ENCODE measurements at places on chromosomes 2 and 18. TPM values are rescaled to one million over a fixed set of nuclear protein-coding genes. Genes with fewer than 3 reads are reported as not detected.

GRCh38 chr2:150911766-150912280, 349.8 kb downstream of the RBM43 start:
- peak; percentile 66 for DNase-seq

DNA sequence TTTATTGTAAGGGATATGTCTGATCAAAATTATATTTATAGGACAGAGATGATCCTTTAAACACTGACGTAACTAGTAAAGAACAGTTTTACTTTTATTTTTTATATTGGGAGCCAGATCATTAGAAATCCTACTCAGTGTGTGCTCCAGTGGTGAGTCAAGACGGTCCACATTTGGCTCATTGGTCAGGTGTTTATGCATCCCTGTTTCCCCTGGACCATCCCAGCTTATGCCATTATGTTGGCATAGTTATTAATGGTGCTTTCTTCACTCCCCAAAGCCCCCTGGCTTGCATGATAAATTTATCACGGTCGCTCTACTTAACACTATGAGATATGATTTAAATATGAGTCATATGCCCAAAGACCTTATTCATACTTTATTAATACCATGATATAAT, 293.4 kb downstream of the XIRP2 start:
- DNase-seq = no peak

Gene MAPRE2
- total RNA-seq = 23.3 TPM

Gene SPR
- 3.9 TPM for total RNA-seq

GRCh38 chr2:96138179-96139145, at the start of gene ASTL:
ASTL (minus strand) TSS chr2:96138502; CDS start chr2:96138436, 66 bp downstream.
- no peak for DNase-seq

DNA sequence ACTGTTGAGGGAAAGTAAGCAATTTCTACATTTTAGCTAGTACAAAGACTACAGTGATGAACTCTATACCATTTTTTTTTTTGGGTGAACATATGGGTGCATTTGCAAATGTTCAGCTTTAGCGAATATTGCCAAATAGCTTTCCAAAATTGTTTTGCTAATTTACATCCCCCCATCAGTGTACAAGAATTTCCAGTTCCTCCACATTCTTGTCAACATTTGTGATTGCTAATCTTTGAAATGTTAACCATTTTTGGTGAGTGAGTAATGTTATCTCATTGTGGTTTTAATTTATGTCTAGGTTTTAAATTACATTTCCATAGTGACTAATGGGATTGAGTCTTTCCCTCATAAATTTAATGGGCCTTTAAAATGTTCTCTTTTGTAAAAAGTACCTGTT, 16.4 kb upstream of the CNRIP1 start:
- DNase-seq = no peak

Gene RUFY4
- 0.10 TPM for total RNA-seq

DNA sequence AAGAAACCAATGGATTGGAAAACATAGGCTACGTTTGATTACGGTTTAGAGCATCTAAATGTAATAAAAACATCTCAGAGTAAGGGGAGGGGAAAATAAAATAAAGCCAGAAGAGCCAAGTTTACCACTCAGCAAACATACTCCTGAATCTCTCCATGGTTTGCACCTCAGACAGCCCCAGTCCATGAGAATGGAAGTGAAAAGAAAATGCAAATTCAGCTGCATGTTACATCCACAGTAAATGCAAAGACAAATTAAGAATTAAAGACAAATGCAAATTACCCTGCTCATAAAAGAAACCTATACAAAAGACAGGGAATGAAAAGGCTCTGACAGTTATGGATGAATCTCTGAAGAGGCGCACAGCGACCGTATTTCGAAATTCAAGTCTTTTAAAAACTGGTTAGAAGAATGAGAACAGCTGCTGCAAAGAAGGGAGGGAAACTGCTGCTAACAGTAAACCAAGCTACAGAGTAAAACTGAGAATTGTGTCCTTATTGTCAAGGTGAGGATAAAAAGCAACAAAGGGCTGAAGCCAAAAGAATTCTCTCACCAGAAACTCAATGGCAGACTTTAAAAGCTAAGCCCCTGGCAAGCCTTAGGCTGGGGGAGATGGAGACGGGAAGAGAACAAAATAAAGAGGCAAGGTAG, 197.9 kb upstream of the ACVR2A start:
- DNase-seq = no peak

Gene IL37
- total RNA-seq = 2.0 TPM

Gene CDH7
- total RNA-seq = 0.79 TPM

DNA sequence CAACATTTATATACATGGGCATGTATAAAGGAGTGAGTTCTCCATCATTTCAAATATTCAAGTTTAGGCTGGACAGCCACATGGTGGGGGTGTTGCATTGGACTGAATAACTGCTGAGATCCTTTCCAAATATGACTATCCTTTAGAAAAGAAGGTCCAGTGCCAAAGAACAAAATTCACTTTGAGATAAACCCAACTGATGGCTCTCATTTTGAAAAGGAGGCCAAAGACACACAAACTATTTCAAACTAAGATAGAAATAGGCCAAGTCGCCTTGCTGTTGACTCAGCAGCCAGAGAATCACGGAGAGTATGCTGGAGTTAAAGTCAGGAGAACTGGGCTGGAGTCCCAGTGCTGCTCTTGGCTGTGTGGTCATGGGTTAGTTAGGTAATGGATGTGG, 204.5 kb upstream of the LRATD1 start:
- no peak for DNase-seq

- no peak for DNase-seq
Measured at GRCh38 chr2:85073033-85073432, 60.2 kb upstream of the TCF7L1 start.

Gene TMEM200C
- total RNA-seq = 0.49 TPM

- no peak for DNase-seq
Measured at GRCh38 chr2:8334866-8335325, 347.0 kb upstream of the ID2 start.

Gene SERPINB13
- 21.2 TPM for total RNA-seq

Gene ECEL1
- total RNA-seq = 0.30 TPM

DNA sequence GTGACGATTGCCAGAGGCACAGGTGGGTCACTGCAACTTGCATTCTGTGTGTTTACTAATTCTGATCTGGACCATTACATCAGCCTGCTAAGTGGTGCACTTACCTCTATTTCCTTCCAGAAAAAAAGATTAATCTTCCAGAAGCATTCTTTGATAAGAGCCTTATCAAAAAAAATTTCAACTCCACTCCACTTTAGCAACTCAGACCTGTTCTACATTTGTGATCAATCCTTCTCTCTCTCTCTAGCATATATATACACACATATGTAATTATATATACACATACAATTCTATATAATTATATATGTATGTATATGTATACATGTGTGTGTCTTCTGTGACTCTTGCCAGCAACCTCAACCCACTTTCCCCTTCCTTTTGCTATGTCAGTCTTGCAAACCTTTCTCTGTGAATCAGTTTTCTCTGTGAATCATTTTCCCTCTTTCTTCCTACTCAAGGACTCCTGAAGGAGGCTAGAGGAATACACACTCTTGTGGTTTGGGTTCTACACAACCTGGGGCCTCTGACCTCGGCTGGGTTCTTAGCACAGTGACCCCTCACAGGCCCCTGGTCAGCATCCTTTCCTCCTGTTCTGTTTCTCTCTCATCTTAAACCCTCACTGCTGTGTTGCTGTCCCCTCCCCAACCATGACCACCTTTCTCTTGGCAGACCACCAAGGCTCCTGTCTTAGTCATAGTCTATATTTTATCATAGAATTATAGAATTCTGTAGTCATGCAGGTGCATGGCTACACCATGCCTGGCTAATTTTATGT, 130.4 kb upstream of the PELI1 start:
- no peak for DNase-seq

Gene UGT1A4
- not detected for total RNA-seq

DNA sequence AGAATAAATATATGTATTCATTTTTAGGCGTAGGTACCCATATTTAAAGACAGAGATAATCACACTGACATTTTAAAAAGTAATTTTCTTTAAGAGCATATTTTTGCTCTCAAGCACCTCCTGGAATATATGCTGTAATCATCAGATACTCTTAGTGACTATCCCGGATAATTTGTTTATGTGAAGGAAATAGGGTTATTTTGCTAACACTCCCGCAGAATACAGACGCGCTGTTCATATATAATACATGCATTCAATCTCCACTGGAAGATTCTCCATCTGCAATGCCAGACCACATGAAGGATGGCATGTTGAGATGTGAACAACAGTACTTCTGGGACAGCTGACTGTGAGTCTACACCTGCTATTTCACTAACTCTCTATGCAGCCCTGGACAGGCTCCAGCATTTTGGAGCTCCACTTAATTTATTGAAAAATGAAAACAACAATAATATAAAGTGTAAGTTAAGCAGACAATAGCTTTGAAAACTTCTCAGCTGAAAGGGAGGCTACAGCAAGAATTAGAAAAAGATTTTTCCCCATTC, 430.6 kb downstream of the TMX3 start:
- DNase-seq = no peak

Gene VWA3B
- not detected for total RNA-seq

- DNase-seq = peak; percentile 34
Measured at GRCh38 chr2:66839551-66840320, 404.8 kb downstream of the MEIS1 start.

DNA sequence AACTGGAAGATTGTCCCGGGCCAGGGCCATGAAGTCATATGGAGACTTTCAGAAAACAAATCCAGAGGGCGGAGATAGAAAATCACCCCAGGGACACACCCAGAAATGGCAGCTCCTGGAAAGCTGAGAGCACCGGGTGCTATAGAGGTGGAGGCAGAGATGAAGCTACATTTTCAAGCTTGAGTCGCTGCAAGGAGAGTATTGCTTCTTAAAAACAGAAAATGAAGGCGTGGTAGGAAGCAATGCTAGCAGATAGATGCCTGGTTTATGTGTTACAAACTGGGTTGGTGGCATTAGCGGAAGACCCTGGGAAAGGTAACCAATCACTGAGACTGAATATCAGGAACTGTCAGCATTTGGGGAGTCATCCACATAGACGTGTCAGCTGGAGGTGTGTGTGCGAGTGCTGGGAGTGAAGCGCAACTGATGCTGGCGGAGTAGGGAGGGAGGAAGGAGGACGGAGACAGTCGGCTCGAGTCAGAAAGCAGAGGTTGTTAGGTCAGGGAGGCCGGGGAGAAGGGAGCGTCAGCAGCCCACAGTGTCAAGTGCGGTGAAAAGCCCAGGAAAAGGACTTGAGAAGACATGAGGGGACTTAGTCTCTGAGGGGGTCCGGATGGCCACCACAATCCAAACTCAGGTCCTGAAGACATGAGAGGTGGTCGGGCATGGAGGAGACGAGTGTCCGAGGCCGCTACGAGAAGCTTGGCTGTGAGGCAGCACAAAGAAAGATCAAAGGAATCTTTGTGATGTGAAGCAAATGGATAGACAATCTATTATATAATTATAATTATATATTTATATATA, 45.4 kb downstream of the C18orf63 start:
- no peak for DNase-seq

DNA sequence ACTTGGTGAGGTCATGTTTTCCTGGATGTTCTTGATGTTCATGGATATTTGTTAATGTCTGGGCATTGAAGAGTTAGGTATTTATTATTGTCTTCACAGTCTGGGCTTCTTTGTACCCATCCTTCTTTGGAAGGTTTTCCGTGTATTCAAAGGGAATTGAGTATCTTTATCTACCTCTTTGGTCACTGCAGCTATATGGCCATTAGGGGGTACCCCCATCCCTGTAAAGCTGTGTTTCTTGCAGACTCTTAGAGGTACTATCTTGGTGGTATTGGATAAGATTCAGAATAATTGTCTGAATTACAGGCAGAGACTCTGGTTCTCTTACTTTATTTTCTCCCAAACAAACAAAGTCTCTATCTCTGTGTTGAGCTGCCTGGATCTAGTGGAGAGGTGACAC, 401.6 kb upstream of the FSIP2 start:
- no peak for DNase-seq

Gene ADAM23
- total RNA-seq = 3.1 TPM

DNA sequence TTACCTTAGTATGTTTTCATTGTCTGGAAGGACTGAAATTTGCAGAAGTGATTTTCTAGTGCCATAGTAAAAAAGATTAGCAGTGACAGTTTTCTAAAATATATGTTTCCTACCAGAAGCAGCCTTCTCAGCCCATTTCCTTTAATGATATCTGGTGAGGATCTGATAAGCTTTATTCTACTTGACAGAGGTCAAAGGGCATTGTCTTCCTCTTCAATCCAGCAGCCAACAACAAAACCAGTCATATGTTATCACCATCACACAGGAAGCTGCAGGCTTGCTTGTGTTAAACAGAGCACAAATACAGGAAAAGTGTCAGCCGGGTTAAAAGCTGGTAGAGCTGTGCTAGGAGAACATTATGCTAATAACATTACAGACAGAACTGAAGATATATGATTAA, 35.6 kb upstream of the ZSWIM2 start:
- DNase-seq = no peak

GRCh38 chr2:236582968-236583367, 13.3 kb downstream of the ACKR3 start:
- DNase-seq = no peak

DNA sequence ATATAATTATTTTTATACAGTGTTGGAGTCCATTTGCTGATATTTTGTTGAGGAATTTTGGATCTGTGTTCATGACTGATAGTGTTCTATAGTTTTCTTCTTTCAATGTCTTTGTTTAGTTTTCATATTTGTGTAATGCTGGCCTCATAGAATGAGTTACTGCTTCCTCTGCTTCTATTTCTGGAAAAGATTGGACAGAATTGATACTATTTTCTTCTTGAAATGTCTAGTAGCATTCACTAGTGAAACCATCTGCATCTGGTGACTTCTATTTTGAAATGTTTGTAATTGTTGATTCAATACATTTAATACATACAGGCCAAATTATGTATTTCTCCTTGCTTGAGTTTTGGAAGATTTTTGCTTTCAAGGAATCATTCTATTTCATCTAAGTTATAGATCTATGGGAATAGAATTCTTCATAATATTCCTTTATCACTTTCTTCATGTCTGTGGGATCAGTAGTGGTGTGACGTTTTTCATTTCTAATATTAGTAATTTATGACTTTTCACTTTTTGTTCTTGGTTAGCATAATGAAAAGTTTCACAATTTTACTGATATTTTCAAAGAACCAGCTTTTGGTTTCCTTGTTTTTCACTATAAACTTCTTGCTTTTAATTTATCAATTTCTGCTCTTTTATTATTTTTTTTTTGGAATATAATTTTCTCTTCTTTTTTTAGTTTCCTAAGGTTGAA, 509.9 kb upstream of the VRK2 start:
- no peak for DNase-seq

GRCh38 chr2:160206436-160206835, 6.4 kb upstream of the ITGB6 start:
- no peak for DNase-seq

GRCh38 chr2:239259603-239260298, 141.1 kb downstream of the HDAC4 start:
- no peak for DNase-seq

Data from skin of body (tissue), 3 donors.